ENCODE measurements at places on chromosomes 13 and 19. TPM values are rescaled to one million over a fixed set of nuclear protein-coding genes. Genes with fewer than 3 reads are reported as not detected.
A peak's percentile ranks its signal among the peaks of the same experiment; 100 is the strongest.

The ZNF486 gene
- total RNA-seq: 3.2 TPM

- DNase-seq: no peak
Measured at GRCh38 chr13:76439546-76439945, 446.7 kb downstream of the KCTD12 start.

GRCh38 chr13:50747737-50748350 lies 95.6 kb downstream of the DLEU7 start:
- DNase-seq: no peak

DNA sequence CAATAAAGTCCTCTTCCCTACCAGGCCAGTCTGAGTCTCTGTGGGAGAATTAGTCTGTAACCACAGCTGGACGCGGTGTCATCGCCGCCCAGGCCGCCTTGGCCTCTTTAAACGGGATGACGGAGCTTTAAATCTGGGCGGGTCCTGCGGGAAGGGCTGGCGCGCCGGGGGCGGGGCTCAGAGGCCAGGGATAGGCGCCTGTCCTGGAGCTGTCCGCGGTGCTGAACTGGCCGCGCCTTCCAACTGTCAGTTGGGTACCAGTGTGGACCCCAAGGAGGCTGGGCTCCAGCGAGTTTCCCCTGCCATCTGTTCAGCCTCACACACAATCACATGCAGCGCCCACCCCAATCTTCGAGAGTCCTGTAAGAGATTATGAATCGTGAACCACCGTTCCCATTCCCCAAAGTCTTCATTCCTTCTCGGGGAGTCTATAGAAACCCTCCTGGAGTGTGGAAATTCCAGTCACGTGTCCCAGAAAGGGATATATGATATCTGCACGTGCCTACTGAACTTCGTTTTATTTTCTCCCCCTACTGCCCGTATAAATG lies 11.5 kb downstream of the APLP1 start:
- peak; percentile 96 for DNase-seq

The FRY gene
- total RNA-seq: 34.9 TPM

The SHISA7 gene
- not detected for total RNA-seq

GRCh38 chr13:23377983-23378632 lies 55.4 kb downstream of the SACS start:
- peak; percentile 23 for DNase-seq

The PSG11 gene
- not detected for total RNA-seq
